ENCODE measurements at places on chromosomes 6 and 20. TPM values are rescaled to one million over a fixed set of nuclear protein-coding genes. Genes with fewer than 3 reads are reported as not detected.

- DNase-seq: no peak
Measured at GRCh38 chr6:132719736-132720448, 6.0 kb upstream of the VNN1 start.

Gene TINAG
- total RNA-seq: not detected

DNA sequence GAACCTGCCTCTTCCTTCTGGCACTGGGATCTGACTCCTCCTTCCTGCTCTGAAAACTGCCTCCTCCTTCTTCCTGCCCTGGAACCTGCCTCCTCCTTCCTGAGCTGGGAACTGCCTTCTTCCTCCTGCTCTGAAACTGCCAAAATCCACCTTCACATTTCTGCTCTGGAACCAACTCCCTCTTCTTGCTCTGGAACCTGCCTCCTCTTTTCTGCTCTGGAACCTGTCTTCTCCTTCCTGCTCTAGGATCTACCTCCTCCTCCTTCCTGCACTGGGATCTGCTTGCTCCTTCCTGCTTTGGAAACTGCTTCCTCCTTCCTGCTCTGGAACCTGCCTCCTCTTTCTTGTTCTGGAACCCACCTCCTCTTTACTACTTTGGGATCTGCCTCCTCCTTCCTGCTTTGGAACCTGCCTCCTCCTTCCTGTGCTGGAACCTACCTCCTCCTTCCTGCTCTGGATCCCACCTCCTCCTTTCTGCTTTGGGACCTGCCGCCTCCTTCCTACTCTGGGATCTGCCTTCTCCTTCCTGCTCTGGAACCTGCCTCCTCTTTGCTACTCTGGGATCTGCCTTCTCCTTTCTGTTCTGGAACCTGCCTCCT, 315.5 kb downstream of the PRL start:
- no peak for DNase-seq

Gene CRIP3
- total RNA-seq: 18.8 TPM

DNA sequence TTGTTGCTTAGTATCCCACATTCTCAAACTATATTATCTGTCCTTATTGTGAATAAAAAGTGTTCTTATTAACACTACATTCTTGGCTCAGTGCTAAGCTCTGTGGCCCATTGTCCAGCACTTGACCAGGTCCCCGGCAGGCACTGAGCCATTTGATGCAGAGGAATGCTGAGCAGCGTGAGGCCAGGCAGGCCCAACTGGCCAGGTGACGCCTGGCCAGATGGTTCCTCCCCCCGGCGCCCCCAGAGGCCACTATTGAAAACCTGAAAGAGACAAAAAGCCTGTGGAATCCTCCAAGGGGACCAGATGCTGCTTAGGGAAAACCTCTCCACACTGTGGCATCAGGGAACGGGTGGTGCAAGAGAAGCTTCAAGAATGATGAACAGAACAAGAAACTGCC, 597.5 kb upstream of the JAG1 start:
- DNase-seq: peak; percentile 84

All from GM23338 (cell line).